Neural crest cell (in vitro differentiated cells): ENCODE measurements at places on chromosomes 7 and 10. TPM values are rescaled to one million over a fixed set of nuclear protein-coding genes. Genes with fewer than 3 reads are reported as not detected.

DNA sequence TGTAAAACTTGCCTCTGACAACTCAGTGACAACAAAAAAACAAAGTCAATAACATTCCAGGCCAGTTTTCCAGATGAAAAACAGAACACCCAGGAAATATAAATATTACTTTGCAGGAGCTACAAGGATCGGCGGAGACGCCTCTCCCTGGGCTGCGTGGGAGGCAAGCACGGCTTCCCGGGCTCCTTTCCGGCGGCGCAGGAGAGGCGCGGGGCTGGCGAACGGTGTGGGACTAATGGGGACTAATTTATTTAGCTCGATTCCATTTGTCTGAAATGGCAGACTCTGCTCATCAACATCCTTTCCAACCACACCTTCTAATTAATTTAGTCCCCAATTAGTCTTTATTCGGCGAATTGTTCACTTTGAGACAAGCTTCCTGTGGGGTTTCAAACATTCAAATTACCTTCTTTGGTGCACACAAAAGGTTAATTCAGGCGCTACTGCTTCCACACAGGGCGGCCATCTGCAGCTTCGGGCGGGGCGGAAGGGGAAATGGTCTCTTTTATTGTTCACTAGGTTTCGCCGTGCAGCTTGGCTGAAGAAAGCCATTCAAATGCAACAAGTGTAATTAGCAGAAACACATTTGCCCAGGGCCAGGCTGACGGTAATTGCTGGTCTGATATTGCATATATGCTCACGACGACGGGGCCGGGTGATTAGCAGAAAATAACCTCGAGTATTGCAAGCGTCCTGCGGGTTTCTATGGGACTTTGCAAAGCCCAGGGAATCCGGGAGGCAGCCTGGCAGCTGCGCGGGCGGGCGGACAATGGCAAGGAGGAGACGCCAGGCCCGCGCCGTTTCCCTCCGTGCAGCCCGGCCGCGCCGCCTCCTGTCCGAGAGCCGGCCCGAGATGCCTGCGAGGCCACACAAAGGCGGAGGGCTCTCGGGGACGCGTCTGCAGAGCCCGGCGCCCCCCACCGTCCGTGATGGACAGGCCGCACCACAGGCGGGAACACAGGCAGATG is 270.1 kb downstream of the PTPRN2 start:
- peaks cover 21% of the 10 kb centered on the region for H3K36me3 ChIP-seq
- DNase-seq: peak; percentile 80
- peaks cover 27% of the 10 kb centered on the region for H3K4me1 ChIP-seq
- H3K27ac ChIP-seq: peak overlapping the region; percentile 96

DNA sequence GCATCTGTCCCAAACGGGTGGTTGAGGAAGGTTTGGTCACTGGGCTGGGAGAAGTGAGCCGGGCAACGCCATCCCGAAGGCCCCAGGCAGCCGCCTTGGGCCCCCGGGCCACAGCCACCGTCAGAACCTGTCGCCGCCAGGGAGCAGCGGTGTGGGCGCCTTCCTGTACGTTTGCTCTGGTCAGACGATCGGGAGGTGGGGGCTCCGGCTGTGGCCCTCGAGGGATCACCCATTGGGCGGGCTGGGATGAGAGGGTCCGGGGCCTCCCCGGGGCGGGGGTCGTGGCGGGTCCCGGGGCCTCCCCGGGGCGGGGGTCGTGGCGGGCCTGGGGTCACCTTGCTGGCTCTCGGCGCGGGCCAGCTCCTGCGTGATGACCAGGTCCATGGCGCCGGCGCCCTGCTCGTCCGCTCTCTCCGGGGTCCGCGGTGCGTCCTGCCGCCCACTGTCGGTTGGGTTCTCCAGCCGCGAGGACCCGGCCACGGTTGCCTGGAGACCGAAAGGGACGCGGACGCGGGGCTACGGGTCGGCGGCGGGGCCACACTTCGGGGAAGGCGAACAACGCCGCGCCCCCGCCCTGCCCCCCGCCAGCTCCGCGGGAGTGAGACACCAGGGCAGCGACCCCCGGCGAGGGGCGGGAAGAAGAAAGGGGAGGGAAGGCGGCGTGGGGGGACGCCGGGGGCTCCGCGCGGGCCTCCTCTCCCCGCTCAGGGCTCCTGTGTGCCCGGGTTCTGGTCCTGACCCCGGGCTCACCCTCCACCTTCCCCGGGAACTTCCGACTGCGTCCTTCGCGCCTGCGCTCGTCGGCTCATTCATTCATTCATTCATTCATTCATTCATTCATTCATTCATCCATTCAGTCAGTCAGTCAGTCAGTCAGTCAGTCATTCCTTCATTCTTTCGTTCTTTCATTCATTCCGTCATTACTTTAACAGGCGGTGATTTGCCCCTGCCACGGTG is at the start of gene CFAP46:
Gene CFAP46, minus strand, starts transcription at position 470 of the 957 bp plus-strand sequence. Its CDS starts 86 bp downstream, at position 384.
- peak within 1 kb of the TSS; percentile 79 for H3K4me3 ChIP-seq
- H3K4me1 ChIP-seq: peaks cover 5% of the 10 kb centered on the region
- H3K36me3 ChIP-seq: no peaks in the 10 kb centered on the region
- DNase-seq: peak; percentile 71
- H3K27me3 ChIP-seq: peaks cover 31% of the 10 kb centered on the region

GRCh38 chr10:773562-774161 is 84.2 kb upstream of the DIP2C start:
- no peaks in the 10 kb centered on the region for H3K36me3 ChIP-seq
- H3K27me3 ChIP-seq: no peaks in the 10 kb centered on the region
- H3K4me3 ChIP-seq: no peak overlapping the region
- no peaks in the 10 kb centered on the region for H3K4me1 ChIP-seq

DNA sequence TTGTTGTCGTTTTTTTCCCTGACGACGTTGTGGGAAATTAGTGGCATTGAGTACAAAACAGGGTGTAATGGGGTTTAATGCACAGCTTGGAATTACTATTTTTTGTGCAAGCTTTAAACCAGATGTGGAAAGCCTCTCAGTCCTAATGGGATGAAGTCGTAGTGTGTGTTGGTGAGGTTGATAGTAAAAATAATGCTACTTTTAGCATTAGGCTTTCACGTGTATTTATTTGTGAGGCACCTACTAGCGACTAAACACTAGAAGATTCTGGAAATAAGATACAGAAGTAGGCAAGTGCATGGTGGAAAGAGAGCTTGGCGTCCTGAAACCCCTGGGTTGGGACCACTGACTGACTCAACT is 588 bp upstream of the ORC5 start:
- no peak for DNase-seq
- H3K4me1 ChIP-seq: peaks cover 37% of the 10 kb centered on the region
- peaks cover 19% of the 10 kb centered on the region for H3K27me3 ChIP-seq
- peaks cover 22% of the 10 kb centered on the region for H3K36me3 ChIP-seq

ECHDC3 gene
- total RNA-seq: 5.2 and 5.3 TPM in 2 replicates
